ENCODE measurements at places on chromosomes 7 and 10. TPM values are rescaled to one million over a fixed set of nuclear protein-coding genes. Genes with fewer than 3 reads are reported as not detected.
A peak's percentile ranks its signal among the peaks of the same experiment; 100 is the strongest.

GRCh38 chr7:157645539-157645938 is 308.7 kb downstream of the DNAJB6 start:
- no peak for DNase-seq

GRCh38 chr10:89700923-89701241 is 508 bp upstream of the KIF20B start:
- no peak for DNase-seq

The GSTO2 gene
- 6.5 TPM for total RNA-seq

The AASS gene
- 56.5 TPM for total RNA-seq

The MAT1A gene
- 1.5 TPM for total RNA-seq

DNA sequence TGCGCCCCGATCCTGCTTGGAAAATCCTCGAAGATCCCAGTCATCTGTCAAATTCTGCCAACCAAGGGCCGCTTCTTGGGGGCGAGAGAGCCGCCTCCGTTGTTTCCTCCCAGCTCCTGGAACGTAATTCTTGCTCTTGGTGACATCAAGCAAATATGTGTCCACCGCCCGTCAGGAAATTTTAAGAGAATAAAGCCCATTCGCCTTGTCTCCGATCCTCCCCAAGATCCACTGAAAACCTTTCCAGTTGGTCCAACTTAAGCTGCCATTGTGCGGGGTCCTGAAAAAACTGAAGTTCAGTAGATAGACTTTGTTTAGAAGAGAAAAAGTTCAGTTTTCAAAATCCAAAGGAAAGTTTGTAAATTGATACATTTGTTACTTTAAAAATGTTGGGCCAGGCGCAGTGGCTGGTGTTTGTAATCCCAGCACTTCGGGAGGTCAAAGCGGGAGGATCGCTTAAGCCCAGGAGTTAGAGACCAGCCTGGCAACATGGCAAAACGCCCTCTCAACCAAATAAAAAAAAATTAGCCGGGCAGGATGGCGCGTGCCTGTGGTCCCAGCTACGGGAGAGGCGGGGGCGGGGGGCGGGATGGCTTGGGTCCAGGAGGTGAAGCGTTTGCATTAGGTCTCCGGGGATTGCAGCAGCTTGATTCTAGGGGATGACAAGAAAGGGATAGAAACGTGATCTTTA is 1.0 kb upstream of the ZNF800 start:
- peak; percentile 28 for DNase-seq

- DNase-seq: no peak
Observed at GRCh38 chr7:86968618-86969017, 90.8 kb downstream of the ELAPOR2 start.

GRCh38 chr10:130862122-130862521 is 449.4 kb downstream of the TCERG1L start:
- DNase-seq: no peak

- no peak for DNase-seq
Observed at GRCh38 chr10:3060481-3060889, 6.9 kb upstream of the PFKP start.

GRCh38 chr7:31890766-31891165 is 179.4 kb downstream of the PDE1C start:
- no peak for DNase-seq

- no peak for DNase-seq
Observed at GRCh38 chr10:122725768-122726167, 26.1 kb upstream of the C10orf120 start.
